Stimulated activated CD8-positive, alpha-beta memory T cell treated with anti-CD3 and anti-CD28 coated beads, Interleukin-4, amount 100 ng/mL, for 1 hour (primary cell): ENCODE measurements at places on chromosomes 5 and 9.

DNA sequence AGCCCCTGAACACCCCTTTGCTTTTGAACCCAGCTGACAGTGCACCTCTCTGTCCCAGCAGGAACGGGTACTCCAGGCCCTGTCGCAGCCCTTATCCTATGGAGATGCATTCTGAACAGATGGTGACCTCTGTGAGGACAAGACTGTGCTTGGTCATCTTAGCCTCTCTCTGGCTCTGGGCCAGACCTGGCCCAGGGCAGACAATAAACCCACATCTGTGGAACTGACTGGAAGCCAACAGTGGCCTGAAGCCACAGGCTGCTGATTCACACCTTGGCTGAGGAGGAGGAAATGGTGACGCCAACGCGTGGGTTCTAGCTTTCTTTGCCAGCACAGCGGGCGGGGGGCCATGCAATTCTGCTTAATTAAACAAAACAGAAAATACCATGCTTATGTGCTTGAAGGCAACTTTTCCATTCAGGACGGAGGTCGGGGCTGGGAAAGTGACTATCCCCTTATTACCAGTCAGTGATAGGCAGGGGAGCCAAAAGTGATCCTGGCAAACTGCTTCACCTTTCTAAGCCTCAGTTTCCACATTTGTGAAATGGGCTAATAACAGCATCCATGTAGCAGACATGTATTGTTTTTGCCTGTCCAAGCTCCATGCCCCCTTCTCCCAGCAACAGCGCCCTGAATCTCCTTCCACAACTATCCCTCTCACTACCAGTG, 10.8 kb downstream of the SH3PXD2B start:
- no peak for DNase-seq

DNA sequence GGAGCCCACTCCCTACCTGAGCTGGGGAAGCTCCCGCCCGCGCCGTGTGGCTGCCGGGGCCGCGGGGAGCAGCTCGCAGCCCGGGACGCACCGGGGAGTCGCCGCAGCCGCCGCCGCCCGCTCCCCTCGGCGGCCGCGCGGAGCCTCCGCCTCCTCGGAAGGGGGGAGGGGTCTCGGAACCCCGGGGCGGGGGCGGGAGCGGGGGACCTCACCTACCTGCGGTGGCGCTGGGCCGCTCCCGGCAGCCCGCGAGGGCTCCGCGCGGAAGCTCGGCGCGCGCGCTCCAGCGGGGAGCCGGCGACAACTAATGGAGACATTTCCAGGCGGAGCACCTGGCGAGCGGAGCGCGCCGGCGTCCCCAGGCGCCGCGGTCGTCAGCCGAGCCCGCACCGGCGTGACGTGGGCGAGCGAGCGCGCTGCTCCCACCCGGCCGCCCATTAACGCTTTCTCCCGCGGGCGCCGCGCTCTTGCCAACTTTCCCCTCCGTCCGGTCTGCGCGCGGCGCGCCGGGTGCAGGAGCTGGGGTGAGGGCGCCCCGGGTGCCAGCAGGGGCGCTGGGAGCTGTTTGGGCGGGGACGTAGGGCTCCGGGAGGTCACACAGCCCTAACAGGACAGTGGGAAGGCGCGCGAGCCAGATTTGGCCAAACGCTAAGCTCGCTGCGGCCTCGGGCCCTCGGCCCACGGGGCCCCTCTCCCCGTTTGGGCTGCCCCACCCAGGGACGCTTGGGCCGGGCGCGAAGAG, 4.3 kb upstream of the IRX4 start:
- no peak for DNase-seq

DNA sequence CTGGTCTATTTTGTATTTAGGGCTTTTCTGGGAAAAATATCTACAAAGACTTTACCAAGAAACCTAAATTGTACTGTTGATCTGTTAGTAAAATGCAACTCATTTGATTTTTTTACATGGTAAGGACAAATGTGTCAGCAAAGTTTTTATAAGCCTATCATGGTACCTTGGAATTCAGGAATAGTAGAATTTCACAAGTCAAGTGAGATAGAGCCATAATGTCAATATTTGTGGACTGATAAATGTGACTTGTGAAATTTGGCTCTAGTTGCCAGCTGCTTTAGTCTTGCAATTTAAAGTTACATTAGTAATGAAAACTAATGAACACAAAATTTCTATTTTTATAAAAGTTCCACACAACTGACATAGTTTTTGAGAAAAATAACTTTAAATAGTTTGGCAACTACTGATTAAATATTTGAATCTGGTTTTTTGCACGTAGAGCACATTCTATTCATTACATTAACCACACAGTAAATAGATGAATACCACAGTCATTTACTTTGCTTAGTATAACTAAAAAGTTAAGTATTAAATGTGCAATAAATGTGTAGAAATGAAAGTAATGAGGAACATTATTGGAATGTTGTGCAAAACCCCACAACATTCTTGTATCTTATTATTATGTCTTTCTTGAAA, 41.2 kb upstream of the RIOK2 start:
- DNase-seq, result no peak

- DNase-seq, result no peak
Measured at GRCh38 chr9:81620002-81620390, 69.4 kb downstream of the TLE1 start.

DNA sequence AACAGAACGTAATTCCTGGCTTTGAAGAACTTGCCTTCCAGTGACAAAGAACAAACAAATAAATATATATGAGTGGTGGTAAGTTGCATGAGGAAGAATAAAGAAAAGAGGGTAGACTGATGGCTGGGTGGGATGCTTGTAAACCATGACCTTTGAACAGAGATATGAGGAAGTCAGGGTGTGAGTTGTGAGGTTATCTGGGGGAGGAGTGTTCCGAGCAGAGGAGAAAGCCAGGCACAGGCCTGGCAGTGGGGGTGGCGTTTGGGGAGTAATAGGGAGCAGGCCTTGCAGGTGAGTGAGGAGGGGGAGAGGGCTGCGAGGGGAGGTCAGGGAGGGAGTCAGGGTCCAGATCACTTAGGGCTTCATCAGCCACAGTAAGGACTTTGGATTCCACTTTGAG, 213.4 kb downstream of the PTTG1 start:
- no peak for DNase-seq

DNA sequence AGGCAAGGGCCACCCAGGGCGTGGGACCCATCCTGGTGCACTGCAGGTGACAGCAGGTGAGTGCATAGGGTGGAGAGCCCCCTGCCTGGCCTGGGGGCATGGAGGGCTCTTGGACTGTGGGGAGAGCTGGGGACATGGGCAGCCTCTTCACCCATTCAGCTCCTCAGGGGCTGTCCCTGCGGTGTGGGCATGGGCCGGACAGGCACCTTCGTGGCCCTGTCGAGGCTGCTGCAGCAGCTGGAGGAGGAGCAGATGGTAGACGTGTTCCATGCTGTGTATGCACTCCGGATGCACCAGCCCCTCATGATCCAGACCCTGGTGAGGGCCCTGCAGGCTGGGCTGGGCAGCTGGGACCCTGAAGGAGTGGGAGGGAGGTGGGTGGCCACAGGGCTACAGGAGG, 20.4 kb upstream of the SPTLC1 start:
- no peak for DNase-seq

DNA sequence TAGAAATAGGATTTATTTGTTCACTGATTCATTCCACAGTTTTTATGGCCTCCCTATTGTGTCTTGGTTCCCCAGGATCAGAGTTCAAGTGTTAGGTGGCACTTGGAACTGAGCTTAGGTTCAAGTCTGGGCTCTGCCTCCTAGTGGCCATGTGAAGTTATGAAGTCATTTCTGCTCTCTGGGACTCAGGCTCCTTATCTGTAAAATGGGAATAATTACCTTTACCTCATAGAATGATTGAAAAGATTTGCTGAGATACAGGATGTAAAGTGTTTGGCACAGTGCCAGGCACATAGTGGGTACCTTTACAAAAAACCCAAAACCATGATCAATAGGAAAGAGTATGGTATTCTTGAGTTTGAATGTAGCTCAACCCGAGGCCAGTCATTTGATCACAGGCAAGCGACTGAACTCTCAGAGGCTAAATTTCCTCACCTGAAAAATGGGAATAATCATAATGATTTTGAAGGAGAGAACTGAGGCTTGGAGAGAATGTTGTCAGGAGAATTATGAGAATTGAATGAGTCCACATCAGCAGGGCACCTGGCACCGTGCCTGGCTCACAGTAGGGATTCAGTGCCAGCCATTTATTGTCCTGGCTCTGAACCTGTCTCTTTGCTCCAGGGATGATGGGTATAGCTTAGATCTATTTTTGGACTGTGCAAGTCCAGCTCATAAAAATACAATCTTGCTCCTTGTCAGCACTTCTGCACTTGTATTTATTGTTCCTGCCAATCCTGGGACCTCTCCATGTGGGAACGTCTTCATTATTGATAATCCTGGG, 10.8 kb downstream of the NSG2 start:
- DNase-seq, result no peak

- no peak for DNase-seq
Measured at GRCh38 chr5:132050136-132050535, 10.3 kb upstream of the IL3 start.

DNA sequence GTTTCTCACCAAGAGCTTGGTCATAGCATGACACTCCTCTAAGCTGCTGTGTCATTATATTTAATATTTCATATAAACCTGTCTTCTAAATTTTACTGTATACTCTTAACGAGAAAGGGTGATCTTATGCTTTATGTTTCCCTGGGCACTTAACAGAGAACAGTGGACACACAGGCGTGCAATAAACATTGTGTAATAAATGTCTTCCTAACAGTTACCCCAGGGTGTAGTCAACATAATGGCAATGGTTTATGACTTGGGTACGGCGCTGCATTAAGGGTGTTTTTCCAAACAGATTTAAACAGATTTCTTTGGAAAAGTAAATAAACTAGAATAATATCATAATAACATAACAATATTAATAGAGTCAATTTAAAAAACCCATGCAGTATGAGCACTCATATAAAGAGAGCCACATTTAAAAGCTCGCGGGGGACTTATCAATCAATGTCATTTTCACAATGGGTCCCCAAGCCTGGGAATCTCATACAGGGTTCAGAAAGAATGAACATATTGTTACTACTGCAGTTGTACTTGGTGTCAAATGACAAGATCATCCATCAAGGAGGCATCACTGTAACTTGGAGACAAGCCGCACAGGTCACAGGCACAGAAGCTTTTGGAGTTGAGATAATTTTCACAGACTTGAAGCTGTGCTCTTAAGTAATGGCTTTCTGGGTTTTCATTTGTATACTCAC, 376.4 kb downstream of the CTNND2 start:
- DNase-seq, result no peak

- no peak for DNase-seq
Measured at GRCh38 chr5:134964359-134965270, 3.1 kb upstream of the CATSPER3 start.

GRCh38 chr5:126351153-126351552, 72.1 kb upstream of the GRAMD2B start:
- no peak for DNase-seq

DNA sequence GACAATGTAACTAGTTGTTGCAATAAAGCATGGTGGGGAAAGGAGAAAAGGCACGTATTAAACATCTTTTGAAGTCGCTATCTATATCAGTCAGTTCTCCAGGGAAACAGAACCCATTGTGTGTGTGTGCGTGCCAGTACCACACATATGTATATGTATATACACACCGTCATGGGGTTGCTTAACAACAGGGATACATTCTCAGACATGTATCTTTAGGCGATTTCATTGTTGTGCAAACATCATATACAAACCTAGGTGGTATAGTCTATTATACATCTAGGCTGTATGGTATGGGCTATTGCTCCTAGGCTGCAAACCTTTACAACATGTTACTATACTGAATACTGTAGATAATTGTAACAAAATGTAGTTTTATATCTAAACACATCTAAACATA, 2.3 kb downstream of the CDKN2B-AS1 start:
- no peak for DNase-seq

- DNase-seq, result no peak
Measured at GRCh38 chr5:131664929-131665328, 29.9 kb upstream of the RAPGEF6 start.

- DNase-seq, result no peak
Measured at GRCh38 chr5:73183481-73183891, 10.5 kb downstream of the TMEM174 start.

DNA sequence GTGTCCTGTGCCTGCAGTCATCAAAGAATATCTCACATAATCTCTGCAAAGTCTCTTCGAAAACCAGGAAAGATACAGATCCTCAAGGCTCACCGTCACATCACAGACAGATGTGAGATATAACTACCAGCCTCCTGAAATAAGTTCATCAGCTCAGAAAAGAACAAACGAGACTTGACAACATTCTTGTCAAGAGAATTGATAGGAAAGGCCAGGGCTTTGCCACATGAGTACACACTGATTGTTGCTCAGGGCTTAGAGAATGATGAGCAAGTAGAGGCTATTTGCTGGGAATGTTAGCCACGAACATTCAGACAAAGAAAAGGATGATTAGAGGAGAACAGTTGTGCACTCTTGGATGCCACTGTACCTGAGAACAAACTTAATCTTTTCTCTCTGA, 535.1 kb downstream of the ELAVL2 start:
- no peak for DNase-seq

DNA sequence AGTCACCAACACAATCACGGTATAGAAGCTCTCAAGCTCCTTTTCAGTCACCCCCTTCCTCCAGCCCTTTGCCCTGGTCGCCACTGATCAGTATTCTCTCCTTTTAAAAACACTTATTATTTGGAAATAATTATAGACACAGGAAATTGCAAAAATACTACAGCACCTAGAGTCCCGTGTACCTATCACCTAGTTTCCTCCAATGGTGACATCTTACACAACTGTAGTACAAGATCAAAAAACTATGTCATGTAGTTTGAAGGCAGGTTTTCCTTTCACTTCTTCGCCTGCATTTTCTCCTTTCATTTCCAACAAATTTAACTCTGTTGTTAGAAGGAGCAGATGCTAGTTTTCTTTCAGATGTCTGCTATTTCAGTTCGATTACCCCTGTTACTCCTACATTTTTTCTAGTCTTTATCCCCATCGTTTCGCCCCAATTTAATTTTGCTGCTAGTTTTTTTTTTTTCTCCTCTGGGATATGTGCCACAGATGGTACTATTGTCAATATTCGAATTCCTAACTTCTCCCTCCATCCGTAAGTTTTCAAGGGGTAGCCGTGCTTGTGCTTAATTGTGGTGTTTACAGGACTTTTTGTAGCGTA, 612 bp upstream of the ATG10 start:
- no peak for DNase-seq

- DNase-seq, result no peak
Measured at GRCh38 chr5:96187309-96188027, 225.8 kb upstream of the ELL2 start.

GRCh38 chr5:105849701-105850100, 1821.0 kb downstream of the EFNA5 start:
- DNase-seq, result no peak

DNA sequence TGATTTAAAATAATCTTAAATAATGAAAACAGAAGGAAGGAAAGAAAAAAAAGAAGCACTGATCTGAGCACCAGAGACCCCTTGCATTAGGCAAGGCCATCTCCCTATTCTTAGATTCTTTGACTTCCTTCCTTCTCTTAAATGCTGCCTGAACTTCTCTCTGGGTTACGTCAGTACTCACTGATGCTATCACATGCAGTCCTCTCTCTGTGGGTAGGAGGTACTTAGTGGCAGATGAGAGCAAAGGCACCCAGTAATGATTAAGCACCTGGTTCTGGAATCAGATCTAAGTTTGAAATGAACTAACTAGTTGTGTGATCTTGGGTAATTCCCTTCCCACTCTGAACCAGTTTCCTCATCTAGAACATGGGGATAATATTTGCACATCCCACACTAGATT, 110.3 kb upstream of the TBC1D2 start:
- no peak for DNase-seq

- no peak for DNase-seq
Measured at GRCh38 chr5:179177711-179178575, 117.8 kb downstream of the ZNF354C start.
